ENCODE measurements at places on chromosomes 3 and 15.

GRCh38 chr15:80694611-80695098, 455 bp upstream of the ABHD17C start:
- H3K36me3 ChIP-seq = no peaks in the 10 kb centered on the region
- H3K27ac ChIP-seq = peak overlapping the region; percentile 97
- H3K27me3 ChIP-seq = no peaks in the 10 kb centered on the region
- peak overlapping the region; percentile 87 for H3K4me3 ChIP-seq
- no peak for DNase-seq

DNA sequence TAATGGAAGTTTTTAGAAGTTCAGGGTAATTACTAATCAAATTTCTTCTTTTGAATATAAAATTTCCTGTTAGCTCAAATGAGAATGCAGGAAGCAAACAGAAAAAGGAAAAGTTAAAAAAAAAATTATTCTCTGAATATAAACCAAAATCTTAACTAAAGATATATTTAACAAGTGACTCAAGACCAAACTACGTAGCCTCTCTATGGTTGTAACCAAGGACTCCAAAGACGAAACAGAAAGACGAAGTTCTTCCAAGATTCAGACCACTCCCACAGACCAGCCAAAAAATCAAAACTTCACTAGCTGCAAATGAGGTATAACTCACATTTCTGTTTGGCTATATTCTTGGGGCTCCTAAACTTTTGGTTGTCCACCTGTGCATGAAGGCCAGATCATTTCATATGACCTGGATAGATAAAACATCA, 846.5 kb upstream of the ALCAM start:
- no peaks in the 10 kb centered on the region for H3K4me1 ChIP-seq
- H3K4me3 ChIP-seq = no peak overlapping the region
- H3K36me3 ChIP-seq = no peaks in the 10 kb centered on the region
- H3K27me3 ChIP-seq = no peaks in the 10 kb centered on the region

DNA sequence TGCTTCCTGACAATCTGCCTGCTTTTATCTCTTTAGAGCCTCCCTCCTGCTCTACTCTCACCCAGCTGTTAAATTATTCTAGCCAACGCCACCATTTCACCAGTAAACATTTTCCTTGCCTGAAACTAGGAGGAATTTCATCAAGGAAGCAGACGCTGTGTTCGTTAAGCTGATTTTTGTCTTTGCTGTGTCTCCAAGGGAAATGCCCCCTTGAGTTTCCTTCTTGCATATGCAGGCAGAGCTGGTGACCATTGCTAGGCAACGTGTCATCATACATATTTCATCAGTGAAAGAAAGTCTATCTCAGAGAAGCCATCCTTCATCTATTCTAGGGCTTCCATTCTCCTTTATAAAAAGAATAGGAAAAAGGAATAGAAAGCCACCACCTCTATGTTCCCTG, 87.0 kb upstream of the ST8SIA2 start:
- no peaks in the 10 kb centered on the region for H3K36me3 ChIP-seq
- no peak overlapping the region for H3K27ac ChIP-seq

DNA sequence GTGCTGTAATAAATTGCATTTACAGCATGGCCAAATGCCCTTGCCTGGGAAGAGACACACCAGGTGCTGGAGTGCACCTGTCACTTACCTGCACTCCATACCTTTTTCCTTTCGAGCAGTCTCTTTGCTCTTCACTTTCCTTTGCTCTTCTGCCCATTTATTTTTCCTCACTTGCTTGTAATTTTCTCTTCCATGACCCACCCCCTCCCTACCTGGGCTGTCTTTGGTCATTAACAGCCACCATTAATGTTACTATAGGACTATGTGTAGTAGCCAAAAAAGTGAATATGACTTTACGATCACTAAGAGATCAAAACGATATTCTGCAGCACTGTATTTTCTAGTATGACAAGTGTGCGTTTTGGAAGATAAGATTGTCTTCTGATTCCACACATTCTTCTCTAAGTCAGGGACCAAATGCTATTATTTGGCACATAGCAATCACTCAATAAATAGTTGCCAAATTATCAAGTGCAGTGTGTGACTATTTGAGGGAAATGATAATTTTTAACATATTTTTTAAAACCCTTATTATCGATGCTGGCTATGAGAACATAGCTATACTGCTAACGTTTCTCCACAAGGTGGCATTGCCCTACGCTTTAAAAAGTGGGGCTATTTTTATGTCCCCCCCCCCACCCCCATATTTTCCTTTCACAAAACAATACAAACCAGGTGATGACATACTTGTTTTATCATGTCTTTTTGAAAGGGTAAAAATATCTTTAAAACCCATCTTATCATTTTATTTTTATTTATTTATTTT, 114.4 kb downstream of the GHSR start:
- no peak overlapping the region for H3K4me3 ChIP-seq
- H3K36me3 ChIP-seq = peaks cover 92% of the 10 kb centered on the region
- H3K4me1 ChIP-seq = peaks cover 8% of the 10 kb centered on the region
- no peaks in the 10 kb centered on the region for H3K27me3 ChIP-seq

DNA sequence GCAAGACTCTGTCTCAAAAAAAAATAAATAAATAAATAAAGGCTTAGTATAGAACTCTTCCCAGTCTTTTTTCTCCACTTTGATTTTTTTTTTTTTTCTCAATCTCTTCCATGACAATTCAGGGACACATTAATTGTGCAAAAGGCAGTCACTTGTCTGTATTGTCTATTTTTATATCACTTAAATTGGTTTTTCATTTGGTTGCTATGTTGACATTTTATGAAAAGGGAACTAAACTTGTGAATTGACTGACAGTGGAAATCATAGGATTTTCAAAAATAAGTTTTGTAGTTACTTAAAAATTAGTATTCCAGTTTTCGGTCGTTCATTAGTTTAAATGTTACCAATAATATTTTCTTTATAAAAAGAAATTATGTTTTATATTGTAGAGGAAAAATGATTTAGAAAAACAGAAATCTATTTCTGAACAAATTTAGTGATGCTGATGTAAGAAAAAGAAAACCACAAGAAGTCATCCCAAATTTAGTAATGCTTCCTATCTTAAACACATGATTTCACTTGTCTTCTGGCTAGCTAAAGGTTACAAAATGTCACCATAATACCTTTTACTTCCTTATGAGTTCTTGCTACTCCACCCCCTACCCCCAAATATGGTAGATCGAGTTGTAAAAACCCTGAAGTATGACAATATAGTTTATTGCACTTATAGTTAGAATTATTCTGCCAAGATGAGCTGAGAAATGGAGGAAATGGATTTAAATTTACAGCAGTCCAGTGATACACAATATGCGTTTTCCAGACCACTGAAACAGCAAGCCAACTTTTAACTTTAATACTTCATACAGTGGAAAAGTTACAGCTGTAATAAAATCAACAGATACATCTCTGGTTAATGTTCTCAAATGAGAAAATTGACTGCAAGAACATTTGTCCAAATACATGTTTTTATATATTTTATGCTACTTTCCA, 37.0 kb downstream of the PPARG start:
- H3K36me3 ChIP-seq = no peaks in the 10 kb centered on the region
- H3K27ac ChIP-seq = no peak overlapping the region
- no peaks in the 10 kb centered on the region for H3K27me3 ChIP-seq
- no peaks in the 10 kb centered on the region for H3K4me1 ChIP-seq

DNA sequence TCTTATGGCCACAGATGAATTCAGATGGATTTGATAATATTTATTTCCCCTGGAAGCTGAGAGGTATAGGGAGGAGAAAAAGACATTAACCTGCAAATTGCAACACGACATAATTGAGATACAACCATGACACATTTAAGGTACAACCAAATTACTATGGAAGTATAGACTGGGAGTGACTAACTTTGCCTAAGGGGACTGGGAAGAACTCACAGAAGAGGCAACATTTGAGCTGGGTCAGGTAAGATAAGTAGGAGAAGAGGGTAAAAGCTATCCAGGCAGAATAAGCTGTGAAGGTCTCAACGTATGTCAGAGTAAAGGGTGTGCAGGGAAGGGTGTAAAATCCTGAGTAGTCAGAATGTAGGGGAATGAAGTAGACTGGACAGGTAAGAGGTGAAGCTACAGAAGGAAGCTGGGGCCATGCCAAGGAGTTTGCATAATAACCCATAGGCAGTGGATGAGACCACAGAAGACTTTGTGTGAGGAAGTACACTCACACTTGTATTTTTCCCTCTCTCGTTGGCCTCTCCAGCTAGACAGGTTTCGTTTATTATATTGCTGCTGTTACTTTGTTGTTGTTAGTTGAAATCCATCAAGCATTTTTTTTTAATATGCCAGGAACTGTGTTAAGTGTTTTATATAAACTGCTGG, 28.0 kb upstream of the PTX3 start:
- H3K36me3 ChIP-seq = no peaks in the 10 kb centered on the region
- H3K4me1 ChIP-seq = no peaks in the 10 kb centered on the region
- H3K27me3 ChIP-seq = no peaks in the 10 kb centered on the region

GRCh38 chr3:13019243-13020095, 53.8 kb downstream of the IQSEC1 start:
- no peak overlapping the region for H3K4me3 ChIP-seq
- H3K4me1 ChIP-seq = peaks cover 28% of the 10 kb centered on the region
- no peaks in the 10 kb centered on the region for H3K27me3 ChIP-seq

GRCh38 chr15:27961801-27962200, 137.3 kb downstream of the OCA2 start:
- no peak overlapping the region for H3K4me3 ChIP-seq
- no peak for DNase-seq
- no peaks in the 10 kb centered on the region for H3K4me1 ChIP-seq
- no peaks in the 10 kb centered on the region for H3K27me3 ChIP-seq
- no peak overlapping the region for H3K27ac ChIP-seq
- no peaks in the 10 kb centered on the region for H3K36me3 ChIP-seq

GRCh38 chr15:77455696-77456321, 35.1 kb downstream of the HMG20A start:
- H3K4me1 ChIP-seq = peaks cover 41% of the 10 kb centered on the region
- peak overlapping the region; percentile 70 for H3K27ac ChIP-seq
- DNase-seq = no peak
- H3K36me3 ChIP-seq = peaks cover 25% of the 10 kb centered on the region
- no peaks in the 10 kb centered on the region for H3K27me3 ChIP-seq

DNA sequence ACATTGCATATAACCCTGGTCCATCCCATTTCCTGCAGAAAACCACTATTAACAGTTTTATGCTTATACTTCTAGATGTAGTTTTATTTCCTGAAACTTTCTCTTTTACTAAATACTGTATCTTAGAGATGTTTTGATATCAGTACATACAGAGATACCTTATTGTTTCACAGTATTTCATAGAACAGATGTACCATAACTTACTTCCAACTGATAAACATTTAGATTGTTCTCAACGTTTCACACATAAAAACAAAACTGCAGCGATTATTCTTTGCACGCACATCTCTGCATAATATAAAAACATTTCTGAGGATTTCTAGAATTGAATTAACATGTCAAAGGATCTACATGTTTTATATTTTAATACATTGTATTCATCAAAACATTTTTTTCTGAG, 2.6 kb downstream of the ZNF80 start:
- no peak for DNase-seq
- H3K27ac ChIP-seq = no peak overlapping the region
- no peak overlapping the region for H3K4me3 ChIP-seq
- H3K4me1 ChIP-seq = no peaks in the 10 kb centered on the region
- H3K36me3 ChIP-seq = no peaks in the 10 kb centered on the region
- H3K27me3 ChIP-seq = no peaks in the 10 kb centered on the region

GRCh38 chr3:13296662-13297061, 123.5 kb downstream of the NUP210 start:
- peaks cover 42% of the 10 kb centered on the region for H3K27me3 ChIP-seq
- no peaks in the 10 kb centered on the region for H3K4me1 ChIP-seq
- H3K27ac ChIP-seq = no peak overlapping the region
- no peak for DNase-seq

DNA sequence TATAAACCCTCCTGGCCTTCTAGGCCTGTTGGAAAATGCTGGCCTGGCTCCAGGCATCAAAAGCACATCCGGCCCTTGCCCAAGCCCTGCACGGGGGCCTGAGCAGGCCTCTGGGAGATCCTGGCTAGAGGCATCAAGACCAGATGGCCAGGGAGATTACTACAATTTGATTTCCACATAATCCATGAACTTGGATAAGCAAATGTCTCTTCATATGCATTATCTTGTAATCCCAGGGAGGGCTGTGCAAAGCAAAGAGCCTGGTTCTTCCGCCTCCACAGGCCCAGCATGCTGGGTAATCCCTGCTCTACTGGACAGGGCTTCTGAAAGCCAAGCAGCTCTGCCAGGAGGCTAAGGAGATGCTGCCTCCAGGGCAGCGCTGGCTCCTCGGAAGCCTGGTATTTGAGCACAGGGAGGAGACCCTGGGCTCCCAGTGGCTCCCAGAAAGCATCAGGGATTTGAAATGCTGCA, 18.2 kb downstream of the MRPL46 start:
- no peak overlapping the region for H3K27ac ChIP-seq
- no peak overlapping the region for H3K4me3 ChIP-seq
- no peaks in the 10 kb centered on the region for H3K36me3 ChIP-seq
- peaks cover 7% of the 10 kb centered on the region for H3K27me3 ChIP-seq
- no peak for DNase-seq
- peaks cover 3% of the 10 kb centered on the region for H3K4me1 ChIP-seq

DNA sequence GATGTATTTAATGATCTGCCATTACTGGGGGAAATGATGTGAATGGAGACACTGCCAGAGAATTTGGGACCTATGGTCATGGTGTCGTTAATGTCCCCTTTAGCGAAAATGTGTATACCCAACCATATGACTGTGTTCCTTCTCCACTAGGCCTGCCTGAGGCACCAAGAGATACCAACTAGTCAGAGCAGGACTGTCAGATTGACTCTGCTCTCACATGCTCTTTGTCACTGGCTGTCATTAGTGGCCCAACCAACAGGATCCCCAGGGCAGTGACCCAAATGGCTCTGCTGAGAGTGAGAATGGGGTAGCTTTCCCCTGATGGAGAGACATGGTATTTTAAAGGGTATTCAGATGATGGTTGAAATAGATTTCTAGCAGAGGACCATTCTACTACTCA, 2.8 kb downstream of the TAGLN3 start:
- no peak overlapping the region for H3K4me3 ChIP-seq
- H3K4me1 ChIP-seq = peaks cover 14% of the 10 kb centered on the region
- no peak for DNase-seq

GRCh38 chr3:21665444-21666100, 85.4 kb downstream of the ZNF385D start:
- H3K4me1 ChIP-seq = no peaks in the 10 kb centered on the region
- no peaks in the 10 kb centered on the region for H3K36me3 ChIP-seq
- DNase-seq = peak; percentile 24
- no peak overlapping the region for H3K27ac ChIP-seq

All from stomach (tissue), 19 donors.